ENCODE measurements at places on chromosomes 7 and 10. TPM values are rescaled to one million over a fixed set of nuclear protein-coding genes. Genes with fewer than 3 reads are reported as not detected.

DNA sequence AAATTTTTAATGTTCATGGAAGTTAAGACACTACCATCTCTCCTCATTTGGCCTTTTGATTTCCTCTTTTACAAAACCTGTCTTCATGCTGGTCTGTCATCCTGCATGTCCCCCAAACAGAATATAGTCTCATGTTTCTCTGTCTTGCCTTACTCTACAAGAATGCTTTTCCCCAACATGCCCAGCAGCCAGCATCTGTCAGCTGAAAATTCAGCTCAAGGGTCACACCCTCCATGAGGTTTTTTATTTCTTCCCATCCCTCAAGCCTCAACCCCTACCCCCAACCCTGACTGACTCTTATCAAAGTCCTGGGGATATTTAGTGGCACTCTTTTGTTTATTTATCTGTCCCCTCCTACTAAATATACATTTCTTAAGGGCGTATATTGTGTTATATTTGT lies 202.0 kb downstream of the ANK3 start:
- DNase-seq, result no peak

- no peak for DNase-seq
Observed at GRCh38 chr10:133277277-133277992, 767 bp upstream of the ADAM8 start.

GRCh38 chr10:48701139-48701901 lies 16.6 kb downstream of the WDFY4 start:
- no peak for DNase-seq

DNA sequence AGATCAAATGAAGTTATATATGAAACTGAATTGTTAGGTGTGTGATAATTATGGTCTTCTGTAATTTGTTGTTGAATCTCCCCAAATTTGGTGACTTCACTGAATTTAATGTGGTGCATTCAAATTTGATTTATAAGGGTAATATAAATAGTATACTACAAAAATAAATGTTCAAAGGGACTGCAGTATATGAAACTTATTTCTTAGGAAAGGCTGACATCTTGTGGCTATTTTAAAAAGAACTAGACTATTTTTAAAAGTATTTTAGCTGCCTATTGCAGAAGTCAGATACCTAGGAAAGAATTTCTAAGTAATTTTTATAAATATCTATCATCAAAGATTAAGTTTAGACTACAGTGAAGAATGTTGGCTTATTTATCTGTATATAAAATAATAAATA lies 36.6 kb downstream of the ATRNL1 start:
- no peak for DNase-seq

Gene SFTPD
- total RNA-seq, result 12.9 TPM

Gene KLLN
- total RNA-seq, result 0.18 TPM

Gene ANKRD1
- total RNA-seq, result not detected
